SHP77 treated with DMSO at 0.1 percent for 48 hours (cell line): ENCODE measurements at places on chromosomes 3 and 15.

DNA sequence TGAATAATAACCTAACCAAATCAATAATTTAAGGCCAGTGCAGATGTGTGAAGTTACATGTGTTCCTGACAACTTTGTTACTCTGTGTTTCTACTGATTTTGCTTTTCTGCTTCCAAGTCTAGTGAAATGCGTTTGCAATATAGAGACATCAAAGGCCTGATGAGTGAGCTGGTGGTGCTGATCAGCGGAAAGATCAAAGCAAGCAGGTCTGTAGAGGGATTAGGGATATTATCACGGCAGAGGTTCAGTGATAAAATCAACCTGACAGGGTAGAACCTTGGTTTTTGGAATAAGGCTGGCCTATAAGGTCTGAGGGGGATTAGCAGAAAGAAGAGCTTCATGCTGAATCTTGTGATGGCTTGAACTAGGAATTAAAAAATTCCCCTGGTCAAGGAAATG is 111.7 kb downstream of the EDEM1 start:
- DNase-seq, result no peak

- no peak for DNase-seq
These were observed 523 bp downstream of the HDAC11 start for GRCh38 chr3:13480340-13481318.

GRCh38 chr3:197562398-197563251 is 6.9 kb upstream of the BDH1 start:
- DNase-seq, result no peak

DNA sequence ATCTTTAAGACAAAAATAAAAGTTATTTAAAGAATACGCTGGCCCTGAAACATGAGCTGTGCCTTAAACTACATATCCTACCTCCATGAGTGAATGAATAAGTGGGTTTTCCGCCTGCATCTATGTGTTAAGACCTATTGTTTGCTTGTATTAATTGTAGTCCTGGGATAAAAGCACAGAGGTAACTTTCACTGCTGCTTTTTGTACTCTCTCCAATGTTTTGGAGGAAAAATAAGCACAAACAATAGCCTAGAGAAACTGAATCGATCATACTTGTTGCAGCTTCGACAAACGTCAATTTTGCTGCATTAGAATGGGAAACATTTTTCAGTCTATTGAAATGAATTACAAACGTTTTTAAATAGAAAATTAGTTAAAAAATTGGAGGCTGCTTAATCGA is 1.3 kb upstream of the CTNNB1 start:
- no peak for DNase-seq

DNA sequence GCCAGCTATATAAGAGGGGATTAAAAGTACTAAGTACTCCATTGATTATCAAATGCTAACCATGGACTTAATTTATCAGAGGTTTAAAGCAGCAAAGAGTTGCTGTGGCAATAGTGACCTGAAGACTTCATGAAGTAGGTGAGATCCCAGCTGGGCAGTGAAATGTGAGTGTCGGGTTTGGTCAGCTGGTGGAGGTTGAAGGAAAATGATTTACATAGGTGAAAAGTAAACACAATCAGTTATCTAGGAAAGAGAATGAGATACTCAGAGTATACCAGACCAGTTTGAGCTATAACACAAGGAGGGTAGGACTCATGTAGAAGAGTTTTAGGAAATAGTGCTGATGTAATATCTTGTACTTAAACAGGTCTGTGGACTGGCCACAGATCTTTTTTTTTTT is 16.5 kb upstream of the FBXO22 start:
- DNase-seq, result peak; percentile 38

DNA sequence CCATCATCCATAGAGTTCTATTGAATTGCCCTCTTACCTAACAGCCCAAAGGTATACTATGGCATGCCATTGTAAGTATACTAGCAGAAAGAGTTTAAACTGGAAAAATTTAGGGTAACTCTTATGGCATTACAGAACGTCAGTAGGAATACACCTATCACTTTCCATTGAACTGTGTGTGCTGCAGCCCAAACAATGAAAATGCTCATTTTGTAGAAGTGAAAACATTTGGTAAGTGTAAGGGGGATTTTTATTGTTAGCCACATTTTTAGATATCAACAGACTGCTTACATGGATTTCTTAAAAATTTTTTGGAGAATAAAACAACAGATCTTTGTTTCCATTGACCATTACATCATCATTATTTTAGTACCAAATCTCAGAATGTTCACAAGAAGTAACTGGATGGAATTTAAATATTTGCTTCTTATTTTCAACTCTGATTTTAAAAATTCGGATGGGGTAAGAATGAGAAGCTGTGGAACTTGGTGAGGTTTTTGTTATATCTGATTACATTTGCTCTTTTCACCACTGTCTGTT is 245.9 kb downstream of the UBE2E2 start:
- DNase-seq, result no peak

DNA sequence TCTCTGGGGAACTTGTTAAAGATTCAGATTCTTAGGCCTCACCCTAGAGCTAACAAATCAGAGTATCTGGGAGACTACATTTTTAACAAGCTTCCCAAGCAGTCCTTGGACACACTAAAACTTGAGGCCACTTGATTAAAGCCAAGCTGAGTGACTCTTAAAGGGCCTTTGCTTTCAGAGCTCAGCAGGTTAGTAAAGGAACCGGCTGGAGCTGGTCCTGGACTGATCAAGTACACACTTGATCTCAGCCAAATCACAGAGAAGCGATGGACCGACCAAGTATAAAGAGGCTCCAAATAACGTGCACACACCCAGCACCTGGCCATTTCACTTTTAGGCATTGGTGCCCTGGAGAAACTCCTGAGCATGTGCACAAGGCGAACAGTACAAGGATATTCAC is 12.9 kb upstream of the TM6SF1 start:
- DNase-seq, result no peak

DNA sequence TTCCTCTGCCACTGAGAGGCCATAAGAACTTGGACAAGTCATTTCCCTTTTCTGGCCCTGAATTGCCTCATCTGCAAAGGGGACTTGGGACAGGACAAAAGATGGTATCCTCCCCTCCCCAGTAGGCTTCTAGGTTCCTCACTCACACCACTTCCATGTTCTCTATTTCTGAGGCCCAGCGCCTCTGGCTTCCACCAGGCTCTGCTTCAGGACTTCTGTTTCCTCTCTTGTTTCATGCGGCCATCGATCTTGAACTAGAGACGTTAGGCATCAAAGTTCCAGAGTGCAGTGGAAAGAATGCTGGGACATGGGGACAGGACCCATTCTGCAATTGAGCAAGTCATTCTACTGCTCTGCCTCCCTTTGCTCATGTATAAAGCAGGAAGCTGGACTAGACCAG is 1.7 kb downstream of the TM4SF4 start:
- no peak for DNase-seq

DNA sequence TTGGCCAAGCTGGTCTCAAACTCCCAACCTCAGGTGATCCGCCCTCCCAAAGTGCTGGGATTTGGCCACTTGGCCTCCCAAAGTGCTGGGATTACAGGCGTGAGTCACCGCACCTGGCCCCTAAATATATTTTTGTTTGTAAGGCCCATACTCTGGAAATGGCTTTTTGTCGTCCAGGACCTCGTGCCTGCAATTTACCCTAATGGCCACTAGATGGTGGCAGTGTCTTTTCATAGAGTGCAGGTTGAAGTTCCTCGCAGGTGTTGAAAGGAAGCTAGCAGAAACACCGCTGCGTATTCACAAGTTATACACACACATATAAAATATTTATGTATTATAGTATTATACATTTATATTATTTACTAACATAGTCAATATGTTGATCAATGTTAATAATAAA is 97.2 kb downstream of the LRTM1 start:
- no peak for DNase-seq

DNA sequence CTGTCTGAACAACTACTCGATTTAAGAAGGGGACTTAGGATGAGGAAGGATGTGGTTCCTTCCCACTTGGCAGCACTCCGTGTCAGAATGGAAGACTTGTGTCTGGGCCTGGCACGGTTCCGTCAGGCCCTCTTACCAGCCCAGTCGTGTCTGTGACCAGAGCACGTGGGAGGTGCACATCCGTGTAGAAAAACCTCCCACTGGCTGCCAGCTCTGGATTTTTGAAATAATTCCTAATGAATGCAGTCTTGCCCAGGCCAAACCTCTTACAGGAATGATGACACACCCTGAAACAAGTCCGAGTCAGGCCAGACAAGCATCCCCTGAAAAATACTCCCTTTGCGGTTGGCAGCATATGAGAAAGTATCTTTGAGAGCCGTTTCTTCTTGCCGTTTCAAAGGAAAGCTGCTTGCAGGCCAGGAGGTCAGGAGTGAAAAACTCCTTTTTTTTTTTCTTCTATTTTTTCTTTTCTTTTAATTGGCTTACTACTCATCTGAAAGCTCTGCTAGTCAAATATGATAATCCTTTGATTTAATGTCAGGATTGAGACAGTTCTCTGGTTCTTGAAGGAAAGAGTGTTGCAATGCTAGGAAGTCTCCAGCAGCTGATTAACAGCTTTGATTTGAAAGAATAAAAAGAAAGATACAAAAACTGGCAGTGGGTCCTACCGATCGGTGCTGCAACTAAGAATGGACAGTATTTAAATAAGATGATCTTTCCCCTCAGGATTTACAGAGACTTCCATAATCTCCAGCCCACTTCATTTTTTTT is 19.8 kb downstream of the IL1RAP start:
- DNase-seq, result no peak

DNA sequence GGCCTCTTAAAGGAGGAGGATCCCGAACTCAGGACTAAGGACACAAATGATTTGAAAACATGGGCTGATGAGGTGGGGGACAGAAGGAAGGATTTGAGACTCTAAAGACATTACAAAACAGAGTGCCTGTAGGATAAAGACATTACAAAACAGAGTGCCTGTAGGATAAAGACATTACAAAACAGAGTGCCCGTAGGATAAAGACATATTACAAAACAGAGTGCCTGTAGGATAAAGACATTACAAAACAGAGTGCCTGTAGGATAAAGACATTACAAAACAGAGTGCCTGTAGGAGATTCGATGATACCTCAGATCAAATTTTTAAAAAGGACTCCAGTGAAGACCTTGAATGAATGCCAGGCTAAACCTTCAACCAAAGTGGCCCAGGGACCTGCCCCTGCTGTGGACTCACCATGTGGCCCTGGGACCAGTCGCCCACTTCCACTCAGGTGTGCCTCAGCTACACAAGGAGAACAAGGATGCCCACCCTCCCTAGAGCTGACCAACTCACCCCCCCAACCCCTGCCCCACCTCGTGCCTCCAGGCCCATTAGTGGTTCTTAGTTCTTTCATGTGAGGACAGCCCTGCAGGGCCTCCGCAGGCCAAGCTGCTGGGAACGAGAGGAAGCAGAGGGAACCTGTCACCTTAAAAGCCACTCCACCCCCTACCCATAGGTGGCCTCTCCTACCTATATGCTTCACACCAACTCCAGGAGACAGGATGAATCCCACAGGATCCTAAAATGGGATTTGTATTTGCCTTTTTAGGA is 59.8 kb downstream of the SH3BP5 start:
- DNase-seq, result no peak
